ENCODE measurements at places on chromosomes 16 and 17.
A peak's percentile ranks its signal among the peaks of the same experiment; 100 is the strongest.

DNA sequence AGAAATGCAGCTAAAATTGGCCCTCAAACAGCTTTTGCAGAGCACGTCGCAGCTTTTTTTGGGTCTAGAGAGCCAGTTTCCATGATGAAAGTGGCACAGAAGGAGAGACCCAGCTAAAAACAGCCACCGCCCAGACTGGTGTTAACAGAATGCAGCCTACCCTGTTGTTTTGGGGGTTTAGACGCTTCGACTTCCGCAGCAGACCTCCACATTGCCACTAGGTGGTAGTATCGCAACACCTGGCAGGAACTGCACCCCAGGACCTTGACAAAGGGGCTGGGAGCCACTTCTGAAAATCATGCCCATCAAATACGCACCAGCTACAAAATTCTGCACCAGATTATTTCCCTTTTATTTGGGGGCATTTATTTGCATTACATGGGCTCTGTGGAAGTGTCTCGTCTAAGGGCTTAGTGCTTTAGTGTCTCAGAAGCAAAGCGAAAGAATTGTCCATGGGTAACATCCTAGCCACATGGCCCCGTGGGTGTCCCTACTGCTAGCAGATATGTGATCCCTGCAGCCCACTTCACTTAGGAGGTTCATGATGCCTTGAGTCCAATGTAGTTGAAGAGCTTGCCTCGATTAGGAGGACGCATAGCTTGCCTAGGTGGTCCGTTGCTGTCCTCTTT, 167.1 kb downstream of the HAPSTR1 start:
- no peak overlapping the region for H3K27ac ChIP-seq
- H3K27me3 ChIP-seq, result peaks cover 15% of the 10 kb centered on the region
- H3K4me3 ChIP-seq, result no peak overlapping the region
- no peaks in the 10 kb centered on the region for H3K36me3 ChIP-seq
- peak; percentile 18 for DNase-seq

DNA sequence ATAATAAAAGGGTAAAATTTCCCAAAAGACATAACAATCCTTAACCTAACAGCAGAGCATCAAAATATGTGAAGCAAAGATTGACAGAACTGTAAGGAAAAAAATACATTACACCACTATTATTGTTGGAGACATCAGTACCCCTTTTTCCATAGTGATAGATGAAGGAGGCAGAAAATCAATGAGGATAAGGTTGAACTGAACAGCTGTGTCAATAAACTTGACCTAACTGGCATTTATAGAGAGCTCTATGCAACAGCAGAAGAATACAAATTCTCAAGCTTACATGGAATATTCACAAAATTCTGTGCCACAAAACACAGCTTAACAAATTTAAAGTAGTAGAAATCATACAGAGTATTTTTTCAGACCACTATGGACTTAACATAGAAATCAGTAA, 195.0 kb upstream of the ELAC2 start:
- no peak overlapping the region for H3K27ac ChIP-seq
- no peak for DNase-seq
- H3K4me1 ChIP-seq, result no peaks in the 10 kb centered on the region
- no peaks in the 10 kb centered on the region for H3K36me3 ChIP-seq
- no peak overlapping the region for H3K4me3 ChIP-seq
- no peaks in the 10 kb centered on the region for H3K27me3 ChIP-seq

- H3K27ac ChIP-seq, result no peak overlapping the region
- no peak for DNase-seq
- H3K4me3 ChIP-seq, result no peak overlapping the region
- H3K4me1 ChIP-seq, result peaks cover 6% of the 10 kb centered on the region
- no peaks in the 10 kb centered on the region for H3K27me3 ChIP-seq
- H3K36me3 ChIP-seq, result peaks cover 5% of the 10 kb centered on the region
Observed at GRCh38 chr17:4537451-4538235, 17.5 kb downstream of the MYBBP1A start.

DNA sequence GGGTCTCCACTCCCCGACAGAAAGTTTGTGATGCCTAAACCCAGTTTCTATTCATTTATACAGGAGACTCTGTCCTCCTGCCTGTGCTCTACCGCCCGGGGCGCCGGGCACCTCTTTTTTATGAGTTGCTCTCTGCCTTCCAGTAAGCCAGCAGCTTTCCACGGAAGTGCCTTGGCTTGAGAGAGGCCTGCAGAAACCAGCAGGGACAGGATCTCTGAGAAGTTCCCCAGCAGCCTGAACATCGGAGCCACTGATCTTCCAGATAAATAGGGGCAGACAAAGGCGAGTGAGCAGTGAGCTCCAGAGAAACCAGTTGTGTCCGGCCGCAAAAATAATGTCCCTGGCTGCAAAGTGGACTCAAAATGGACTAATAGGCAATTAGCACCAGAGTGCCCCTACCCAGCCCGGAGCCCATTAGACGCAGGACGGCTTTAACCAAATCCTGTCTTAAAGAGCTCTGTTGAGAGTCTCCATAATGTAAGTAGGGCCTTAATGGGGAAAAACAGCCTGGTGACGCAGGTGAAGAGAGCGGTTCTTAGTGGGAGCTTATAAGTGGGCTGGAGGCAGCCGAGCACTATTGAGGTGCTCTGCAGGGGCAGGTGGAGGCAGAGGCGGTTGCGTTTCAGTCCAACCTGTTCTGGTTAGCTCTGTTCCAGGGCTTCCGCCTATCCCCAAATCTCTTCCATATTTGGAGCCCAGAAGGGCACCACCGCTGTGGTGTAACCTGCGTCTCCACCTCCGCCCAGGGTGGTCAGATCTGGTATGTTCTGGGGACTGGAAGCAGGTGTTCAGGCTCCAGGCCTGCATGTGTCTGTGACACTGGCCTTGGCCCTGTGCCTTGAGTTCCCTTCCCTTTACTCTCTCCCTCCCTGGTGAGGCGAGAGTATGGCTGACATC, 74.1 kb downstream of the NT5M start:
- no peak for DNase-seq
- peaks cover 6% of the 10 kb centered on the region for H3K27me3 ChIP-seq
- no peaks in the 10 kb centered on the region for H3K36me3 ChIP-seq
- no peak overlapping the region for H3K27ac ChIP-seq

GRCh38 chr17:38443356-38444031, 15.2 kb downstream of the ARHGAP23 start:
- DNase-seq, result no peak
- no peaks in the 10 kb centered on the region for H3K4me1 ChIP-seq
- no peaks in the 10 kb centered on the region for H3K36me3 ChIP-seq
- no peak overlapping the region for H3K27ac ChIP-seq
